ENCODE measurements at places on chromosomes 11 and 22.

- DNase-seq = no peak
Observed at GRCh38 chr11:111623527-111624030, 21.3 kb downstream of the SIK2 start.

GRCh38 chr22:37943136-37943824, 10.1 kb downstream of the C22orf23 start:
- DNase-seq = no peak

DNA sequence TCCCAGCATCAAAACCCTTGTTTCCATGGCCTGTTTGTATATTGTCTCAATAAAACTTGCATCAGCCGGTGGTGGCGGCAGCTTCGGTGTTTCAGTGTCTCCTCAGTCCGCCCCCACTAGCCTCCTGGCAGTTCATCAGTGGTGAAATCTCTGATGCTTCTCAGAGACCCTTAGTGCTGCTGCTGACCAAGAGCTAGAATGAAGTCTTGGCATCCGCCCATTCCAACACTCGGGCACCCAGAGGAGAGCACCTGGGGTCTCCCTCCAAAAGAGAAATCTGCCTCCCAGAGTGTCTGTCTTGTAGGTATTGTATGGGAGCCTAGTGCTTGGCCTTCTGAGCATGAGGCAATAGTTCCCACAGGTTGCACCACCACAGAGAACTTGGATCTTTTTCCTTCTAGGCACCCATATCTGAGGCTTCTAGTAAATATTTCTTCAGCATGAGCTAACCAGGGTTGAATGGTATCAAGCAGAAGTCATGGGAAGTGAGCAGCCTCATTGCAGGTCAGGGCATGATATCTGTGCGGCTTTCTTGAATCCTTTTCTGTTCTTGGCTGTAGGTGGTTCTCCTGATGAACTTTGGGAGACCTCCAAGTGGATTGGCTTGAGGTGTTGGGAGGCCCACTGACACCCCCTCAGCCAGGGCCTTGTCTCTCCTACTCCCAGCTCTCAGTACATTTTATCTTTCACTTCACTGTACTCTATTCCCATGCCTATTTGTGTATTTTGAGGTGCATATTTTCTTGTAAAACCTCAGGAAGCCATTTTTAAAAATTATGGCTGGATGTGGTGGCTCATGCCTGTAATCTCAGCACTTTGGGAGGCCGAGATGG, 13.2 kb upstream of the AIFM3 start:
- DNase-seq = no peak

- no peak for DNase-seq
Observed at GRCh38 chr22:38882972-38883622, 11.1 kb upstream of the CBX6 start.

DNA sequence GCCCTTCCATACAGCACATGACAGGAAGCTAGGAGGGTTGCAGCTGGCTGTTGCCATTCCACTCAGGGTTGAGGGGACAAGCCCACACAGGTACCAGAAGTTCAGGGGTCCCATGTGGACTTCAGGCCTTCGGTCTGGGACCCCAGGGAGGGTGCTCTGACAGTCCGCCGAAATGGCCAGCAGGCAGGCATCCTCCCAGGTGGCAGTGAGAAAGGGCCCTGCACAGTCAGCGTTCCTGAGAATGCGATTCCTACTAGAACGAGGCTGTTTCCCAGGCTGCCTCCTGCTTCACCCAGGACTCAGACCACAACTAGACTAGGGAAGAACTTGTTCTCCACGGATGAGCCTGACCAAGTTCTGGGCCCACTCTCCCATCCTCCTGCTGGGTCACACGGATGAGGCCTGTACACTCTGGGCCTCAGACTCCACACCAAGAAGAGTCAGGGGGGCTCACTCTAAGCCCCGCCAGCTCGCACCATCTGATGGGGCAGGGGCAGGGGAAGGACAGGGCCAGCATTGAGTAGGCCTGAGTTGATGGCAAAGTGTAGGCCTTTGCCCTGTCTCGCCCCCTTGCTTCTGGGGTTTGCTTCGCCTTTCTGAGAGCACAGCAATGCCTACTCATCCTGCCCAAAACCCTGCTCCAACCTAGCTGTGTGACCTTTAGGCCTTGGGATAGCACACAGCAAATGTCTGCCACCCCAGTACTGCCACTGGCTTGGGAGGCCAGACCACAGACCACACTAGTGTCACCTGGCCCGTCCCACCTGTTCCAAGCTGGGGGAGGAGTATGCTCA, 14.0 kb downstream of the KCNQ1OT1 start:
- no peak for DNase-seq

- DNase-seq = no peak
Observed at GRCh38 chr11:128476729-128477128, 110.6 kb downstream of the ETS1 start.

DNA sequence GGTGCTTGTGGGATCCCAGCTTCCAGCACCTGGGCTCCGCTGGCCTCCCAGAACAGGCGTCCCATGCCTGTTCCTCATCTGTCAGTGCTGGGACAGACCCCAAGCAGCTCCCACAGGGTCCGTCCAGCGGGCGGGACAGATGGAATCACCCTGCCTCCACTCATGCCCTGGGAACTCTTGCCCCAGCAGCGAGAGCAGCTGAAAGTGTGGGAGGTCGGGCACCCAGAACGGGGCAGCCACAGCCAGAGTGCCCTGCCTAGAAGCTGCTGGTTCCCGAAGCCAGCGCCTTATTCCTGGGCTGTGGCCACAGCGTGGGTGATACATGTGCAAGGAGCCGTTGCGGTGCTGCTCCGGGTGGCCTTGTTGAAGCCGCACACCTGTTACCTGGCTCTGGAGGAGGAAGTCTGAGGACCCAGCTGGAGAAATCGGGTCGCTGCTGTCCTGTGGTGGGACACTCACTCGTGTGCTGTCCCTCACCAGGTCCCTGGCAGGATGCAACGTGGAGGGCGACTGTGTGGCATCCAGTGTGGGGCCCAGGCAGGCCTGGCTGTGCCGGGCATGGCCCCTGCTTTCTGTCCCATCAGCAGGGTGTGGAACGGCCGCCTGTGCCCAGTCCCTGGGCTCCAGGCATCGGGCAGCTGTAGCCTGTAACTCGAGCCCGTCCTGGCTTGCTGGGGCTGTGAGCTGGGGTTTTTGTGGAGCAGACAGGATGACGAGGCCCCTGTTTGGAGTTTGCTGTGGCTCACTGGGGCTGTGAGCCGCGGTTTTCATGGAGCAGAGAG, 16.2 kb downstream of the GRAMD4 start:
- DNase-seq = no peak

- DNase-seq = no peak
Observed at GRCh38 chr11:35116762-35117640, 22.0 kb upstream of the CD44 start.

DNA sequence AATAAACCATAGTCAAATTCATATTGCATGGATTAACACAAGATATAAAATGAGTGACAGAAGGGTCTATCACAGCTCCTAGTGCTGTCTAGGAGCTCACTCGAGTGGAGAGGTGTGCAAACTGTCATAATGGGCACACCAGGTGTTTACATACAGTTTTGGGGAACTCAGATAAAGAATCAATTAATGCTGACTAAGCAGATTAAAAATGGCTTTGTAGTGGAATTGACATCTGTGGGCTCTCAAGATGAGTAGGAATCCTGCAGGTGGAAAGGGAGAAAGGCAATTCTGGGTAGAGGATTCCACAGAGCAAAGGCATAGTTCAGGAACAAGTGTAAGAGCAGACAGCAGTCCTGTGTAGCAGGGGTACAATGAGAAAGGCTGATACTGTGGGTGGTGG, 496.2 kb upstream of the CCDC90B start:
- DNase-seq = no peak

DNA sequence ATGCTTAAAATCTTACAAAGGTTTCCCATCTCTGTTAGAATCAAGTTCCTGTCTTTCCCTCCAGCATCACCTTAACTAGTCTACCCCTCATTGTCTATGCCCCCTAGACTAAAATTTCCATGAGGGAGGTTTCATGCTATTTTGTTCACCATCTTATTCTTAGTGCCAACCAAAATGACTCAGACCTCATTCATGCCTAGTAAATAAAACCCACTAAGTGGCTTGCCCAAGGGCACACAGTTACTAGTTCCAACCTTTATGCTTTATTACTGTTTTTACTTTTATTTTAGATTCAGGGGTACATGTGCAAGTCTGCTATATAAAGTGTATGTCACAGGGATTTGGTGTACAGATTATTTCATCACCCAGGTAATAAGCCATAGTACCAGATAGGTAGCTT, 469.1 kb upstream of the FAT3 start:
- DNase-seq = no peak

GRCh38 chr11:9775398-9775779, 111.5 kb downstream of the SWAP70 start:
- DNase-seq = no peak

DNA sequence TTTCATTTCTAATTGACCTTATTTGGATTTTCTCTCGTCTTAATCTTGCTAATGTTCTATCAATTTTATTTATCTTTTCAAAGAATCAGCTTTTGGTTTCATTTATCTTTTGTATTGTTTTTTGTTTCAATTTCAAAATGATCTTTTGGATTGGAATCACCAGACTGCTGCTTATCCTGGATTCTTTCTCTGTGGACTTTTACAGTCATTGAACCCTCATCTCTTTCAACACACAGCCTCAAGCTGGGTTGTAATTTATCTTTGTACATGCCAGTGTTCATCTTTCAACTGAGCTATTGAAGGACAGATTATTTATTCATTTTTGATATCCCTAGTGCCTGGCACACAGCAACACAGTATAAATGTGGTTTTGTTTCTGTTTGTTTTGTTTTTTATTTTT, 195.9 kb downstream of the ARHGAP42 start:
- no peak for DNase-seq

GRCh38 chr11:101618709-101619108, 34.9 kb upstream of the TRPC6 start:
- no peak for DNase-seq

DNA sequence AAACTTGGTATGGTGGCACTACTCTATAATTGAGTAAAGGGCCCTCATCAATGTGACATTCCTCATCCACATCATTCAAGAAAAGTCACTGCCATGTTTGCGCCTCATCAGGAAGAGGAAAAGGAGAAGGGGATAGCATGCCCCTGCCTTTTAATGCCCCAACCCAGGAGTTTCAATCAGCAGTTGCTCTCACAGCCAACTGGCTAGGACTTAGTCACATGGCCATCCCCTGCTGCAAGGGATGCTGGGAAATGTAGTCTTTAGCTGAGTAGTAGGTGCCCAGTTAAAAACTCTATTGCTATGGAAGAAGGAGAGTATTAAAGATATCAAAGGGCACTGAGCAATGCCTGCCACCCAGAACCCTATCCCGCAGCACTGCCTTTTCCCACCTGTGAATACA, 10.9 kb upstream of the CCND1 start:
- no peak for DNase-seq

DNA sequence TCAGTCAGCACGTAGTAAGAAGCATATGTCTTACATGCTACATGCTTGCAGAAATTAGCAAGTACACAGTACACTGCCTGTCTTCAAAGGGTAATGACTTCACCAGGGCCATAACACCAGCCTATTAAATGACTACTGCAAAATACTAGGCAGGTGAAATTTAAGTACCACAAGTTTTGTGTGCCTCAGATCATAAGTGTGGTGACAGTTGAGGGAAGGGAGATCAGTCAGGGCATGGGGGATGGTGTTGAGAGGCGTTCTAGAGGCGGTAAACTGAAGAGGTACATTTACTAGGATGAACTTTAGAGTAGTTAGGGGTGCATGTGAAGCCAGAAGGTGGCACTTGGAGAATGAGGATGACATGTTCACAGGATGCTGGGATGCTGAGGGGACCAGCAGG, 22.0 kb downstream of the AMOTL1 start:
- DNase-seq = no peak

DNA sequence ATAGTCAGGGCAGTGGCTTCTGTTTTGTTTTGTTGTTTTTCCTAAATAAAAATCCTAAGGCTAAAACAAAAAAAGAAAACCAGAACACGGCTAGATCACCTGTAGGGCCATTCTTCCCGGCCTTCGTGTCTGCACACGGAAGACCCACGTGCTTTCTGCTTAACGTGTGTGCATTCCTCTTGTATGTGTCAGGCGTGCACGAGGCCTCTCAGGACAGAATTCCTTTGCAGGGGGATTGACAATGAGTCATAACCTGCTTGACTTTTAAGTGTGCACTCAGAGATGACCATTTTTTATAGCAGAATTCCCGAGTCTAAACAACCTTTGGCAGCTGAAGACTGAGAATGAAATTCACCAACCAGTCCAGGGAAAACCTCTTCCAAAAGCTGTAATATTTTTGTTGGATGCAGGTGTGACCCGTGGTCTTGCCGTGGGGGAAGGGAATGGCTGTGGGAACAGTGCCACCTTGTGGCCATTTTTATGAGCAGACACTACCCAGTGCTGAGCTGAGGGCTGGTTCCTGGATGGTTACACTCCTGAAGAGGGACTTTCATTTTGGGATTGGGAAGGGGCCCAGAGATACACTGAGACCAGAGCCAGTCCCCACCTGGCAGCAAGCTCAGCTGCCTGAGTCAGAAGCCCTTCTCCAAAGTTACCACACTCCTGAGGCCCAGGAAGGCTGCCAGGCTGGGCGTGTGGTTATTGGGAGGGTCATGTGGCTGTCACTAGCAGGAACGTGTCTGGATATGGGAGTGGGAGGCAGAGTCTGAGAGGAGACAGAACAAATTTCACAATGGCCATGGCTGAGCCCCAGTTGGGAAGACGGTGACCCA, 35.7 kb upstream of the DKK3 start:
- peak; percentile 35 for DNase-seq

GRCh38 chr11:121309688-121310087, 17.1 kb downstream of the SC5D start:
- DNase-seq = no peak

GRCh38 chr11:60658409-60658808, 41.0 kb upstream of the MS4A8 start:
- no peak for DNase-seq

DNA sequence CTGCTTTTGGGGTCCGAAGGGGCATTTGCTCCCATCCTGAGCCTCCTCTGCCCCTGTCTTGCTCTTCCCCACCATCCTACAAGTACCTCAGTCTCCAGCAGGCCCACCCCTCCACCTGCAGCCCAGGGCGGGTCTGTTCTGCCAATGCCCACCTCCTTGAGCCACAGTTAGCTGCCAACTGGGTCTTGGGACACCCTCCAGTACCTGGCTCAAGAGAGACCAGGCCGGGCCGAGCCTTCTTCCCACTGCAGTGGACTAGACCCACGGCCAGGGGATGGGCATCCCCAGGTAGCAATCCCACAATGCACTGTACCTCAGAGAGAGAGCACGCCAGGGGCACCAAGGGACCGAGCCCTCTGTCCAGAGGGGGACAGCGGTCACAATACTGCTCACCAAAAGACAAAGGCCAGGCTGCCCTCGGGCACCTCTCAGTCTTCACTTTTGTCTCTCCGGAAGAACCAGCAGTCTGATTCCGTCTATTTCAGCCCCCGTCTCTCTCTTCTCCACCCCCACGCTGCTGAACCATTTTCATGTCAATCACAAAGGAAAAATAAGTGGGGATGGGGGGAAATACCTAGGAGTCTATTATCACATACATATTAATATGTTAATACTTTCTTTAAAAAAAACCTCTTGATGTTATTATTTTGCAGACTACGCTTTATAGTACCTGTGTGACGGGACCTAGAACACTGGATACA, 51.7 kb downstream of the SYT13 start:
- no peak for DNase-seq

All from activated naive CD4-positive, alpha-beta T cell (primary cell).